Neural progenitor cell (in vitro differentiated cells): ENCODE measurements at places on chromosomes 6 and 20. TPM values are rescaled to one million over a fixed set of nuclear protein-coding genes. Genes with fewer than 3 reads are reported as not detected.

DNA sequence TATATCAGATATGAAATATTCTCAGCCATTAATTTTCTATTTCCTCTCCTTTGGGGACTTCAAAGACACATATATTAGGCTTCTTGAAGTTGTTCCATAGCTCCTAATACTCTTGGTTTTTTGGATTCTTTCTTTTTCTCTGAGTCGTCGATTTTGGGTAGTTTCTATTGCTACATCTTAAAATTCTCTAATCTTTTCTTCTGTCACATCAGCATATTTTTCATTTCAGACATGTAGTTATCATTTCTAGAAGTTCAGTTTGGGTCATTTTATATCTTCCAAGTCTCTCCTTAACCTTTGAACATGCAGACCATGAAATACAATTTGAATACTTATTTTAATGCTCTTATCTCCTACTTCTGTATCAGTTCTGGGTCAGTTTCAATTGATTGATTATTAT, 38.9 kb upstream of the SCRT2 start:
- H3K4me3 ChIP-seq = no peak overlapping the region
- no peak for DNase-seq
- H3K27ac ChIP-seq = no peak overlapping the region
- no peaks in the 10 kb centered on the region for H3K36me3 ChIP-seq
- H3K27me3 ChIP-seq = peaks cover 41% of the 10 kb centered on the region

- no peak overlapping the region for H3K4me3 ChIP-seq
- no peak for DNase-seq
- H3K36me3 ChIP-seq = no peaks in the 10 kb centered on the region
- no peaks in the 10 kb centered on the region for H3K27me3 ChIP-seq
Observed at GRCh38 chr6:150844371-150844770, 21.1 kb upstream of the MTHFD1L start.

GRCh38 chr6:89239338-89239737, 22.2 kb upstream of the GABRR1 start:
- H3K4me3 ChIP-seq = no peak overlapping the region
- H3K36me3 ChIP-seq = no peaks in the 10 kb centered on the region
- DNase-seq = no peak

GRCh38 chr6:225121-225721, 67.1 kb upstream of the DUSP22 start:
- no peak for DNase-seq
- no peaks in the 10 kb centered on the region for H3K27me3 ChIP-seq
- no peaks in the 10 kb centered on the region for H3K36me3 ChIP-seq
- H3K27ac ChIP-seq = no peak overlapping the region

GRCh38 chr6:149075616-149076354, 241.7 kb upstream of the TAB2 start:
- no peak for DNase-seq
- H3K27me3 ChIP-seq = no peaks in the 10 kb centered on the region
- H3K27ac ChIP-seq = no peak overlapping the region
- no peak overlapping the region for H3K4me3 ChIP-seq
- H3K36me3 ChIP-seq = no peaks in the 10 kb centered on the region

- no peak for DNase-seq
- H3K36me3 ChIP-seq = no peaks in the 10 kb centered on the region
- H3K27me3 ChIP-seq = no peaks in the 10 kb centered on the region
- no peaks in the 10 kb centered on the region for H3K4me1 ChIP-seq
- H3K27ac ChIP-seq = no peak overlapping the region
Observed at GRCh38 chr6:50180646-50181045, 130.9 kb upstream of the DEFB112 start.

DNA sequence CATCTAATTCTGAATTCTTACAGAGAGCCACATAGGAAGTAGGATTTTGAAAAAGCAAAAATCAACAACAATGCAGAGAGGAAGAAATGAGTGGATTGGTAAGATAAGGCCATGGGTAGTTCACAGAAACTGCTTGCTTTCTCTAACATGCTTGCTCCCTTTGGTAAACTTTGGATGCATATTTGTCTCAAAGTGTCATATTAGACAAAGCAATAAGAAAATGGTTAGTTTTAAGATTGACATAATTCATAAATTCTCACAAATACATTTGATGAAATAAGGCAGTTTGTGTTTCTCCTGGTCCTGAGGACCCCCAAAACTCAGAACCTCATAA, 31.7 kb downstream of the UTRN start:
- no peak overlapping the region for H3K27ac ChIP-seq
- H3K4me3 ChIP-seq = no peak overlapping the region
- no peak for DNase-seq
- H3K27me3 ChIP-seq = no peaks in the 10 kb centered on the region
- H3K36me3 ChIP-seq = no peaks in the 10 kb centered on the region
- H3K4me1 ChIP-seq = peaks cover 10% of the 10 kb centered on the region

DNA sequence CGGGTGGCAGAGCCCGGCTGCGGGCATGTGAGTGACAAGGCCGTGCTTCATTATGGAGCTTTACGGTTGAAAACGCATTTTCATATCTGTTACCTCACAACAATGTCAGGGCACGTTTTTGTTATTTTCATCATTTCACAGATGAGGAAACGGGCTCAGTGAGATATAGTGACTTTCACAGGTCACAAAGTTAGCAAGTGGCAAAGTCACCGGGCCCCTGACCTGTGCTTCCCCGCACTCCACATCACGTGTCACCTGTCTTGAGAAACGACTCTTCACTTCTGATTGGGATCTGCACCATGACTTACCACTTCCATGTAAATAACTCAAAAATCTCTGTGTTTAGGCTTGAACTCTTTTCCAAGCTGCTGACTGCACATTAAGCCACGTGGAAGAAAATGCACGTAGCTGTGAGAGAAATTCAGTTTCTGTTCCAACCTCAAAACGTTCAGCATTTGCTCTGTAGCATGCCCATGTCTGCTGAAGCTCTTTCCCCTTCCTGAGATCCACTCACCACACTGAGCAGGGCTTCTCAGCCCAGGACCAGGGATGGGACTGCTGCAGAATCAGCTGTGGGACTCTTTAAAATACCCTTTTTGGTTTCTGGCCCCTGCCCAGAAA, 107.2 kb downstream of the ARMC2 start:
- no peaks in the 10 kb centered on the region for H3K27me3 ChIP-seq
- no peak overlapping the region for H3K27ac ChIP-seq
- DNase-seq = no peak
- H3K4me3 ChIP-seq = no peak overlapping the region

DNA sequence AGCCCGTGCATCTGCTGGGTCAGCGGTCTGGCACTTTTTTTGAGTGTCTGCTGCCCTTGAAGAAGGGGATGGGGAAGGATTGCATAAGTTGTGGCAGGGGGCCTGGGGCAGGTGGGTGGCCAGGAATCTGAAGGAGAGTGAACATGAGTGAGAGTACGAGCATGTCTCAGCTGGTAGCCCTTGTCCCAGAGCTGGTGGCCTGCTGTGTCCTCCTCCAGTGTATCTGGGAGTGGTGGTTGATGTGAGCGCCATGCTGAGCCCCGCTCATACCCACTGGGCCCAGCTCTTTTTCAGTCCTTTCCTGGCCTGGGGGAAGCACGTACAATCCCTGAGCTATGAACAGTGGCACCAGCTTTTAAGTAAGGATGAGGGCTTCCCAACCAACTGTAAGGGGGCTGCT, 136.2 kb upstream of the AGPAT4 start:
- no peaks in the 10 kb centered on the region for H3K36me3 ChIP-seq
- no peaks in the 10 kb centered on the region for H3K27me3 ChIP-seq
- no peak overlapping the region for H3K4me3 ChIP-seq
- DNase-seq = no peak
- peaks cover 16% of the 10 kb centered on the region for H3K4me1 ChIP-seq

GRCh38 chr6:157907651-157908050, 74.0 kb upstream of the SYNJ2 start:
- no peak overlapping the region for H3K4me3 ChIP-seq
- peaks cover 7% of the 10 kb centered on the region for H3K36me3 ChIP-seq
- H3K4me1 ChIP-seq = peaks cover 21% of the 10 kb centered on the region
- no peak overlapping the region for H3K27ac ChIP-seq

GRCh38 chr6:56875523-56875922, 79.4 kb upstream of the BEND6 start:
- DNase-seq = no peak
- no peaks in the 10 kb centered on the region for H3K36me3 ChIP-seq
- no peak overlapping the region for H3K27ac ChIP-seq
- no peaks in the 10 kb centered on the region for H3K27me3 ChIP-seq

DNA sequence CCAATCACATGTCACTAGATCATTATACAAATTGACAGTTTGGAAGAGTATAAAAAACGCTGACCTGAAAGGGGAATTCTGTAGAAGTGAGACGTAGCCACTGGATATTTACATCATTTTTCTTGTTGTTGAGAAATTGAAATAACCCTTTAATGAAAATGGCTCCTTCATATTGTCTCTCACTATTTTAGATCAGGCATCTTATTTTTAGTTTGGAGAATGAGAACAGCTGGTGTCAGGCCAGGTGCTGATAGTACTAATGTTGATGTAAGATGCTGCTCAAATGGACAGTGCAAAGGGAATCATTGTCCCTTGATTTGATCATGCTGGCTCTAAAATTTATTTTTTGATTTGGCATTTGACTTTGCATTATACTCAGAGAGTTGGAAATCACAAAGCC, 17.4 kb downstream of the NKAIN2 start:
- H3K27me3 ChIP-seq = no peaks in the 10 kb centered on the region
- no peak overlapping the region for H3K4me3 ChIP-seq
- H3K4me1 ChIP-seq = no peaks in the 10 kb centered on the region
- H3K27ac ChIP-seq = no peak overlapping the region

- no peak overlapping the region for H3K4me3 ChIP-seq
- no peaks in the 10 kb centered on the region for H3K36me3 ChIP-seq
- no peak overlapping the region for H3K27ac ChIP-seq
- H3K27me3 ChIP-seq = peaks cover 1% of the 10 kb centered on the region
- no peak for DNase-seq
- H3K4me1 ChIP-seq = no peaks in the 10 kb centered on the region
Observed at GRCh38 chr6:146593986-146594385, 4.8 kb upstream of the ADGB start.

- H3K36me3 ChIP-seq = no peaks in the 10 kb centered on the region
- DNase-seq = no peak
- H3K27me3 ChIP-seq = no peaks in the 10 kb centered on the region
- H3K4me1 ChIP-seq = peaks cover 2% of the 10 kb centered on the region
- H3K27ac ChIP-seq = no peak overlapping the region
Observed at GRCh38 chr6:53735896-53736295, 58.9 kb upstream of the LRRC1 start.

DNA sequence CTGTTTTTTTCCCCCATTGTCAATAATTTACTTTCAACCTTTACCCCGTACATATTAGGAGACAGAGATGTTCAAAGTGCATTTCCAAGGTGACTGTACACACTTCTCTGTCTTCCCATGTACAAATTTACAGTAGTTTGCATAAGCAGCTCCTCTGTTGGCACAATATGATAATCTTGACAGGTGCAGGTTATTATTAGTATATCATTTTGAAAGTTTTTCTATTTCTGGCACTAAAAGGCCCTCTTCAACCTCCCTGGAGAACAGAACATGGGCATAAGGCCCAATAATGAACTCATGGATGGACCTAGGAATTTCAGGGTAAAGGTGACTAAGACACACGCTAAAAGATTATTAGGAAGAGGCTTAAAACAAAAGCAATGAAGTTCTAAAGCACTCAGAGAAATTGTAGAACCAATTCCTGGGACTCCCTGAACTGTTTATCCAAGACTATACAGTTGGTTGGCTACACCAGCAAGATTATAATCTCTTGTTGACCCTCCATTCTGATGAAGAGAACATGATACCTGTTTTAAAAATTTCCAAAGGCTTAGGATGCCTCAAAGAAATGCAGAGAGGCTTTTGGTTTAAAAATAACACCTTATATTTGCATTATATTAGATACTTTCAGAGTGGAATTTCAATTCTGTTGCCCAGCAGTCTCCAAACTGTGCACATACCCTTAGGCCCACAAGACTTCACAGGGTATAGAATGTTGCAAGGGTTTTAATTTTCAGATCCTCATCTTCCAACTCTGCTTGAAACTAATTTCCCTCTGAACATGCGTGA, 1.1 kb downstream of the AIG1 start:
- no peaks in the 10 kb centered on the region for H3K27me3 ChIP-seq
- peak overlapping the region; percentile 71 for H3K4me3 ChIP-seq
- no peak for DNase-seq

GRCh38 chr6:31865205-31866118, 2.8 kb upstream of the NEU1 start:
- no peak overlapping the region for H3K27ac ChIP-seq
- no peak for DNase-seq
- no peaks in the 10 kb centered on the region for H3K36me3 ChIP-seq

GRCh38 chr6:144195671-144196270, 45.5 kb downstream of the STX11 start:
- H3K4me1 ChIP-seq = no peaks in the 10 kb centered on the region
- no peaks in the 10 kb centered on the region for H3K36me3 ChIP-seq
- no peaks in the 10 kb centered on the region for H3K27me3 ChIP-seq
- no peak overlapping the region for H3K27ac ChIP-seq
- DNase-seq = no peak

DNA sequence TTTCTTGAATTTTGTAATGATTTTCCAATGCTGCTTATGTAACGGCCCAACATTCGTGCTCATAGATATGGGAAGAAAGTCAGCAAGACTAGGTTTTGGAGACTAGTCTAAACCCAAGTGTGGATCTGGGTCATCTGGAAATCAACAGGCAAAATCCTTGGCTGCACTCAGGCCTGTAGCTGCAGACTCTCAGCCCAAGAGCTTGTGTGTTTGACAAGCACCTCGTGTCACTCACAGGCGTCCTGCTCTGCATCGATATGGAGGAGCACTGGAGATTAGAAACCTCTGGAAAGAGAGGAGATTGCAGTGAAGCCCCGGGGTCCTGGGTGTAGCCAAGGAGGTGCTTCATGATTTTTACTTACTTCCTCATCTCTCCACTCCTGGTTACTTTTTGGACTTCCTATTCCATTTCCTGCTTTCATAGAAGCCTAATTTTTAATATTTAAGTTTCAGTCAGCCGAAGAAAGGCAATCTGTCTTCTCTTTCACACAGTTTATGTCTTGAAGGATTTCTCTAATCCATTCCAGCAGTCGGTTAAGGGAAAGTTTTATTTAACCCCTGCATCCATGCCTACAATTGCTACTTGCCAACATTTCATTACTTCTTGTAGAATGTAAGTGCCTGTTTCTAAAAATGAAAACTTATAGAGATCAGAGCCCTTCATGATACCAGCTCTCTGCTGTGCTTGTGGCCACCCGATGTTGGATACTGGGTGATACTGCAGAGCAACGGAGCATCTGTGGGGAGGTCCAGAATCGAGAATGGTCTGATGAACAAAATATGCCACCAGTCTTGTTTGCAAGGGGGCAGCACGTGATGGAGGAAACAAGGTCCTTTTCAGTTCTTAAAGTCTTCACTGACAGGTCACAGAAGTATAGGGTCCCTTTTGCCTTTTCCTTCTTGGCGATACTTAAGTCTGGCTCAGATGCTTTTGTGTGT, 296.3 kb downstream of the QKI start:
- H3K4me3 ChIP-seq = no peak overlapping the region
- no peaks in the 10 kb centered on the region for H3K4me1 ChIP-seq
- H3K36me3 ChIP-seq = no peaks in the 10 kb centered on the region
- DNase-seq = no peak
- no peaks in the 10 kb centered on the region for H3K27me3 ChIP-seq
- no peak overlapping the region for H3K27ac ChIP-seq

GRCh38 chr6:167237438-167238145, 53.5 kb upstream of the UNC93A start:
- H3K4me3 ChIP-seq = no peak overlapping the region
- H3K27ac ChIP-seq = no peak overlapping the region
- no peaks in the 10 kb centered on the region for H3K36me3 ChIP-seq
- DNase-seq = no peak
- H3K4me1 ChIP-seq = peaks cover 29% of the 10 kb centered on the region

The SEL1L2 gene
- 0.77 and 2.5 TPM in 2 replicates for total RNA-seq

The GABBR1 gene
- total RNA-seq = 25.4 and 37.4 TPM in 2 replicates

The POU5F1 gene
- total RNA-seq = 17.2 and 17.4 TPM in 2 replicates

The MAP7 gene
- total RNA-seq = 8.9 and 9.0 TPM in 2 replicates

The HSPA12B gene
- total RNA-seq = 0.15 and 0.71 TPM in 2 replicates

The SPDEF gene
- total RNA-seq = 0.50 TPM in 1 of 2 replicates, not detected in the other

The PI3 gene
- not detected in 2 replicates for total RNA-seq

The KIAA0408 gene
- 2.2 and 9.7 TPM in 2 replicates for total RNA-seq

The TSPO2 gene
- not detected in 2 replicates for total RNA-seq

The SULF2 gene
- total RNA-seq = 24.0 and 38.0 TPM in 2 replicates

The WFDC5 gene
- not detected in 2 replicates for total RNA-seq
